ENCODE measurements at places on chromosomes 2 and 18.

DNA sequence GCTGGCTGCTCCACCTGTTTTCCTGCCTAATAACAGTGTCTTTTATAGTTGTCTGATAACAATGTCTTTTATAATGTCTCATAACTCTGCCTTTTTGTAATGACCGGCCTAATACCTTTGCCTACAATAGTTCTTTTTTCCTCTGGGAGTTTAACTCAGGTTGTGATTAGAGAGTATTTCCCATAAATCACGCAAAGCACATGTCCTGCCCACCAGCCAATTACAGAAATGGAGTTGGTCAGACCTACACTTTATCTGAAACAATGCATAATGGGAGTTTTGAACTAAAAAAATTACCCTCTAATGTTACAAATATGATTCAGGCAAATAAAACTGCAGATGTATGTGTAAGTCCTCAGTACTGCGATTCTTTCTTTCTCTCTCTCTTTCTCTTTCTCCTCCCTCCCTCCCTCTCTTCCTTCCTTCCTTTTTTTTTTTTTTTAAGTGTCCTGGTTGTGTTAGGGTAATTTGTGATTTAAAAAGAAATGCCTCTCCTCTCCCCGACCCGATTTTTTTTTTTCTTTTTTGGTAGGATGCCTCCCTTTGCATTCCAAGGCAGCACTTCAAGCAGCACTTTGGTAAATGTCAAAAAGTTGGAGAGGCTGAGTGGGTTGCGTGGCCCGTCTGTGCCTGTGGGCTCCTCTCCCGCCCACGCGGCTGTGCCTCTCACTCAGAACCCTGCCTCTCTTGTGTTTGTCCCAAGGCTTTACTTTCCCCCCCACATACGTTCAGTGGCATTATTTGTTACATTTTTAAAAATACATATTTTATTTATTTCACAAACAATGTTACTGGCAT lies 147.3 kb downstream of the AGAP1 start:
- no peak for DNase-seq

DNA sequence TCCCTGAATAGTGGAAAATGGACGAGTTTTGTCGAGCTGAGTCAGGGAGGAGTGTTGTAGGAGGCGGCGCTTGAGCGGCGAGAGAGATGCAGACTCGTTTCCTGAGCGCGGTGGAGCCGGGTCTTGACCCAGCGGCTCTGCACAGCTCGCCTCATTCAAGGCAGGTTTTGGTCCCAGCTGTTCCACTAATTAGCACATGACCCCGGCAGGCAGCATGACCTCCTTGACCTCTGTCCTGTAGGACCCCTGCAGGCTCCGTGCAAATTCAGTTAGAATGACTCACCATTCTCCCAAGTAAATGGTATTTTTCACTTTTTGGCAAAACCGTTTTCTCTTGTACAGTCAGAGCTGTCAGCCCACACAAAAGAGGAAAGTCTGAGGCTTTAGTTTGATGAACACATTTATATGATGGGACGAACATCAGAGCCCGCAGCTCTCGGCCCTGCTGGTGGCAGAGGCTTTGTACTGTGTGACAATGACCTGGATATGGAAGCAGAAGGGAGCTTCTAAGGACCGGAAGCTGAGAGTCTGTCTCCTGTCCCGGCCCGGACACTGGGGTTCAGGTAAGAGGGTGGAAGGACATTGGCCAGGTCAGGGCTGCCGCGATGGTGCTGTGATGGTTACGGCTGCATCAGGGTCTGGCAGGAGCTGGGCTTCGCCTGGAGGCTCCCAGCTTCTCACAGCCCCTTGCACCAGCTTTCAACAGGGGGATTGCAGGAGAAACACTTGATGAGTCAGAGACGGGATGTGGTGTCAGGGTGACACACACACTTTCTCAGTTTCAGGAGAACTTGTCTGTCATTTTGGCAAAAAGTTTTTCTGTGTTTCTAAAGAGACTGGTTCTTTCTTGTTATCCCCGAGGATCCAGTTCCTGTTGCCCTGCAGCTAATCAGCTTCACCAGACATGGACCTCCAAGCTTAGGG lies 29.9 kb upstream of the ALKAL2 start:
- no peak for DNase-seq

GRCh38 chr2:153476816-153477635 lies 1.5 kb downstream of the RPRM start:
- no peak for DNase-seq

- DNase-seq = no peak
Measured at GRCh38 chr2:52365946-52366345, 1334.0 kb upstream of the NRXN1 start.

DNA sequence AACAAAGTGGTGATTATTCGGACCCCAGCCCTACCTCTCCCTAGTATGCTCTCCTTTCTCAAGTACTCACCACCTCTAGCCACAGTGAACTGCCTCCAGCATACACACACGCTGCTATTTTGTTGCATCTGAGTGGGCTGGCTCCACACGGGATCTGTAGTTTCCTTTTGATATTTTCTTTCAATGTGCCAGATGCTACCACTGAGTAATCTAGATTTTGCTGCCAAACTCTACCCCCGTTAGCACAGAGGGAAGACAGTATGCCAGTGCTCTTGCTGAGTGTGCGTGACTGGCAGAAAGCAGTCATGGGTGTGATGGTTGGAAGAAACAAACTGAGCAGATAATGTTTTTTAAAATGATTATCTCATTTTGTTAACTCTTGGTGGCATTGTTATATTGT lies 11.6 kb downstream of the CFLAR start:
- no peak for DNase-seq

DNA sequence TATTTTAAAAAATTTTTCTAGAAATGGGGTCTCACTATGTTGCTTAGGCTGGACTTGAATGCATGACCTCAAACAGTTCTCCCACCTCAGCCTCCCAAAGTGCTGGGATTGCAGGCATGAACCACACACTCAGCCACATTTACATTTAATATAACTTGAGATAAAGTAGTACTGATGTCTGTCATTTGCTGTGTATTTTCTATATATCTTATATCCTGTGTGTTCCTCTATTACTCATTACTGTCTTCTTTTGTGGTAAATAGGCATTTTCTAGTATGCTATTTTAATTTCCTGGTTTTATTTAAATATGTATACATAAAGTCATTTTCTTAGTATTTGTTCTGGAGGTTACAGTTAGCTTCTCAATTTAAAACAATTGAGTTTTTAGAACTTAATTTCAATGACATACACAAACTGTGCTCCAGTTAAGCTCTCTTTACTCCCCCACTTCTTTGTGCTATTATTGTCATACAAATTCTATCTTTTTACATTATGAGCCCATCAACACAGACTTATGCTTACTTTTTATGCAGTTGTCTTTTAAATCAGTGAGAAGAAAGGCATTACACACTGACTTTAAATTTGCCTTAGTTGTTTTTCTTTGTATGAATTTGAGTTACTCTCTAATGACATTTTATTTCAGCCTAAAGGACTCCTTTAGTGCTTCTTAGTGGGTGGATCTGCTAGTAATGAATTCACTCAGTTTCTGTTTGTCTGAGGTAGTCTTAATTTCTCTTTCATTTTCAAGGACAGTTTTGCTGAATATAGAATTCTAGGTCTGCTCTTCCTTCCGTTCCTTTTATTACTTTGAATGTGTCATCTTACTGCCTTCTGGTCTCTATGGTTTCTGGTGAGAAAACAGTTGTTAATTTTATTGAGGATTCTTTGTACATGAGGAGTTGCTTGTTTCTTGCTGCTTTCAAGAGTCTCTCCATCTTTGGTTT lies 6.2 kb upstream of the INPP4A start:
- DNase-seq = no peak

DNA sequence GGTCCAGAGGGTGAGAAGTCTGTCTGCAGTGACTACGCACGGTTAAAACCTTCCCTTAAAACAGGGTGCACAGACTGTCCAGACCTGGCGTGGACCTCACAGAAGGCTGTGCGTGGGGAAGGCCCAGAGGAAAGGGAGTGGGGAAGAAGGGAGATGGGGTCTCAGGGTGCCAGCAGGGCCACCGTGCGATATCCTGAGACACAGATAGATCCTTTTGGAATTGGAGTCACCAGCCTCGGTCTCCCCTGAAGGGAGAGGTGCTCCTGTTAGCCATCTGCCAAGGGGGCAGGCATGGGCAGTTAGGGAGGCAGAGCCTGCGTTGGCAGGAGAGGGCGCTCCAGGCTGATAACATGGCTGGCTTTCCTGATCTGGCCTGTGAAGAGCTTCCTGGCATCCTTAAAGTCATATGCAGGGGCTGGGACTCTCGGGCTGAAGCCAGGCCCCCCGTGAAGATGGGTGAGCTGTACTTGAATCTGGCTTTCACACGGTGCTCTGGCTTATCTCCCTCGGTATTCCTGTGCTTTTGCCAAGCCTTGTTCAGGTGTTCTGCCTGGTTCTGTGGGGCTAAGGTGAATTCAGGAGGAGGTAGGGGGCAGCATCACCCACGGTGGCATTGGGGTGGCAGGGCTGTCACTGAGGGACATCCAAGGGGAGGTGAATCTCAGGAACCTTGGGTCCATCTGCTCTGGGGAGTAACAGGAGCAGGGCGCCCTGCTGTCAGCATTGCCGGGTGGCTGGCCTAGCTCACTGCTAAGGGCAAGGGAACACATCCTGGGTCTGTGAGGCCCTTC lies 107.2 kb upstream of the SMAD2 start:
- no peak for DNase-seq

GRCh38 chr18:12995424-12995823 lies 4.3 kb downstream of the CEP192 start:
- DNase-seq = no peak

GRCh38 chr18:6718267-6718666 lies 11.2 kb upstream of the ARHGAP28 start:
- DNase-seq = no peak

DNA sequence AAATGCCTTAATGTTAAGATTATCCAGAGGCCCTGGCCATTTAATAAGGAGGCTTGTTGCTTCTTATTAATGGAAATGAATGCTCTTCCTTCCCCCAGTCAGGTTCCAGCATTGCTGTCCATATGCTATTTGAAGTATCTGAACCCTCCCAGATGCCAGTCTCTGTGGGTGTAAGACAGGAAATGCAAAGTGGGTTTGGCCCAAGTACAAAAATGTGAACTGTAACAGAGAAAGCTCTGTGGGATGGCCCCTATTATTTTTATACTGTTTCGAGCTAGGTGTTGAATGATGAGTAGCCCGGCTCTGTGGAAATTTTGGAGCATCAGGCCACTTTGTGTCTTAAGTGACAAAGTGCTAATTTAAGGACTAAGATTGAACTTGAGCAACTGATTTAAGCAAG lies 141.0 kb downstream of the UXS1 start:
- DNase-seq = no peak

GRCh38 chr2:79041032-79041448 lies 15.5 kb downstream of the REG3G start:
- DNase-seq = no peak

DNA sequence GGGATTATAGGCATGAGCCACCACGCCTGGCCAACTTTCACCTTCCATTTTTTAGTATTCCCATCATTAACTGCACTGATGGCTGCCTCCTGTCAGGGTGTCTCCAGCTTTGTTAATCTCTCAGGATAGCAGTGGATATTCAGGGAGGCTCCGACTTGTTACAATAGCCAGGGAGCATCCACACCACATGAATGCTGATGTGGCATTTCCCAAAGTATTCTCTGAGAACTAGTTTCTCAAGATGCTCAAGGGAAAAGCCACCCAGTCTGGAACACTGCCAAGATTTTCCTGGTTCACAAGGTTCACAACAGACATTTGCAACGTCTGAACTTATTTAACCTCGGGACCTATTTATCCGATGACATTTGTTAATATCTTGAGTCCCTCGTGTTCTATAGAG lies 33.8 kb downstream of the ZNF519 start:
- no peak for DNase-seq

DNA sequence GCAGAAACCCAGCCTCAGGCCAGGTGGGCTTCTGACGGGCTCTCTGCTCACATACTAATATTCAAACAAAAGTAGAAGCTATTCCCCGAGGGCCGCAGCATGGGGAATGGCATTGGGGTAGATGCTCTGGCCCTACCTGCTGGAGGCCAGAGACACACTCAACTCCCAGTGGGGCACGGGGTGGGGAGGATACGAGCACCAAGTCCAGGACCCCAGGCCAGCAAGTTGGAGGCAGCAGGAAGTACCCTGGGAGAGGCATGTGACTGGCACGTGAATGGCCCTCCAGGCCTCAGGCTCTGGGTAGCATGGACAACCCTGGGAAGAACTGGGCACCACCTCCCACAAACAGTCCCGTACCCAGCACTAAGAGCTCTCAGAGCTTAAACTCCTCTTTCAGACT lies 3.8 kb downstream of the DNMT3A start:
- no peak for DNase-seq

GRCh38 chr2:69716555-69717120 lies 25.3 kb upstream of the ANXA4 start:
- DNase-seq = no peak

DNA sequence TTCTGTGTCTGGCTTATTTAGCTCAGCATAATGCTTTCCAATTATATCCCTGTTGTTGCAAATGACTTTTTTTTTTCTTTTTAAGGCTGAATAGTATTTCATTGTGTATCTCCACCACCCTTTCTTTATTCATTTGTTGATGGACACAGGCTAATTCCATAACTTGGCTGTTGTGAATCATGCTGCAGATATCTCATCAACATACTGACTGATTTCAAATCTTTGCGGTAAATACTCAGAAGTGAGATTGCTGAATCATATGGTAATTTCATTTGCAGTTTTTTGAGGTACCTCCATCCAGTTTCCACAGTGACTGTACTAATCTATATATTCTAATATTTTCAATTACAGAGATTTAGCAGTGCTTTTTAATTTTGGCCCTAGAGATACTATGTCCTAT lies 266.2 kb downstream of the TMX3 start:
- no peak for DNase-seq

- DNase-seq = no peak
Measured at GRCh38 chr2:32678825-32679224, 51.0 kb downstream of the TTC27 start.

- no peak for DNase-seq
Measured at GRCh38 chr2:70668432-70668831, 99.6 kb downstream of the ADD2 start.

DNA sequence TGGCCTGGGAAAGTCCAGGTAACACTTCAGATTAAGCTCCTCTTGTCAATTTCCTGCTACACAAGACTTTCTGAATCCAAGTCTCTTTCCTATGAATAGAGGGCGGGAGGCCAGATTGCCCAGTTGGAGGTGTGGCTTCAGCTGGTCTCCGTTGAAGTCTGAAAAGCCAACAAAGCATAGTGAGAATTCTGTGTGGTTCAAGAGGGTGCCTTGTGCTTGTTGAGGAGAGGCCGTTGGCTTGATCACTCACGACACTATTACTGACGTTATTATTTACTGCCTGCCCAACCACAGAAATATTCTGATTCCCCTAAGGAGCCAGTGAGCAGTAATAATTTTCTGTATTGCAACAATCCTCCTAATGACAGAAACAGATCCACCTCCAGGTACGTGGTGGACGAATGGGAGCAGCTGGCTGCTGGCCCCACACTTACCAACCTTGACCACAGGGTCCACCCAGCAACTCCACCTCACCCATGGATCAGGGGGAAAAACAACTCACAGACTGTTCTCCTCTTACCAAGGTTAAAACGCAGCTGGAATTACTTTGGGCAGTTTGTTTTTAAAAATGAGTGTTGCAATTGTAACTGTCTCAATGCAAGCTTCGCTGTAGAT lies 21.9 kb downstream of the NRP2 start:
- DNase-seq = no peak

DNA sequence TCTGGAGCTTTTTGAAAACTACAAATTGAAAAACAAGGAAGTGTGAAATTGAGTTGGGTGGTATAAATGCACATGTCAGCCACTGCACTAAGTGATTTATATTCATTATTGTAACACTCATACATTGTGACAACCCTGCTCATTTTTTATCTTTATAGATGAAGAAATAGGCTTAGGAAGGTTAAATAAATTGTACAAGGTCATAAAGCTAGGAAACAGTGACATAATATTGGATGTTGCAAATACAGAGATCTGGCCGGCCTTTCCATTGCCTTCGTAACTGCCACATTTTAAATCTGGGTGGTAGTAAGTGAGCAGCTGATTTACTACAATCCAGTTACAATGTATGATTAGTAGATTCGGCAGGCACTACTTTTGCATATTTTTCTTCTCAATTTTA lies 76.6 kb upstream of the LPIN2 start:
- no peak for DNase-seq
